Fibroblast of skin of back (primary cell): ENCODE measurements at places on chromosomes 2 and 18.

GRCh38 chr18:30361864-30362540 lies 680.5 kb downstream of the DSC3 start:
- DNase-seq, result no peak

- peak; percentile 74 for DNase-seq
Observed at GRCh38 chr18:48956356-48956755, 5.6 kb upstream of the SMAD7 start.

DNA sequence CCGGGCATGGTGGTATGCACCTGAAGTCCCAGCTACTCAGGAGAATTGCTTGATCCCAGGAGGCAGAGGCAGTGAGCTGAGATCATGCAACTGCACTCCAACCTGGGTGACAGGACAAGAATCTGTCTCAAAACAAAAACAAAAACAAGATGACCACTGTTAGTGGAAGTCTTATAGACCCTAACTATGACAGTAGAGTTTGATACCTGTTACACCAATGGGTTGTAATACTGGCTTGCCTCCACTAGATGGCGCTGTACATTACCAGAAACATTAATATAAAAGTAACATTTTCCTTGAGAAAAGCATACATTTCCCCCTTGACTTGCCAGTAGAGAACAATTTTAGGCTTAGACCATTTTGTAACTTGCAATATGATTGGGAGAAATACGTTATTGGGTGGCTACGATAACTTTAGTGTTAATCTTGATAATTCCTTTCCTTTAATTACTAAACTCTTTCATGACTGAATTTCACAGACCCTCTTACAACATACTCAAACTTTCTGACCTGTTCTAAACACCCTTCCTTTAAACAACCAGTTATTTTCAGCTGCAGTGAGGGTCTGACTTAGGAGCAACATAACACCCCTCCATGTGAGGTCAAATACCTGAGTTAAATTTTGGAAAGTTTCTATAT lies 19.5 kb downstream of the SLC25A52 start:
- DNase-seq, result peak; percentile 33

- no peak for DNase-seq
Observed at GRCh38 chr18:47750889-47751423, 179.5 kb downstream of the SMAD2 start.

- DNase-seq, result no peak
Observed at GRCh38 chr18:25231327-25231691, 120.7 kb downstream of the ZNF521 start.

DNA sequence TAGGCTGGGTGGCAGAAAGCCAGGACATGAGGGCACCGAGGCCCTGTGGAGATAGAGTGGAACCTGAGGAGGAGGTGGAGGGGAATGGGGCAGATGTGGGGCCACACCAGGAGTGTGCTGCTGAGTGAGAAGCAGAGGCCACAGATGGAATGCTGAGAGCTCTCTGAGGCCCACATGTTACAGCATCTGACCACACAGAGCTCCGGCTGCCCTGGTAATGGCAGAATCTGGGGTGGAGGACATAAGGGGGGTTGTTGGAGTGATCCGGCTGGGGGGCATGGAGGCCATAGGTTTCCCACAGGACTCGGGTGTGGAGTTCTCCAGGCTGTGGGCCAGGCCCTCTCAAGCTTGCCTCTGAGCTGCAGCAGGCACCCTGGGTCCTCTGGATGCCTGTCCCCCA lies 3.8 kb downstream of the MZT2B start:
- DNase-seq, result no peak

GRCh38 chr2:199470672-199471442 lies 13.1 kb upstream of the SATB2 start:
- no peak for DNase-seq

DNA sequence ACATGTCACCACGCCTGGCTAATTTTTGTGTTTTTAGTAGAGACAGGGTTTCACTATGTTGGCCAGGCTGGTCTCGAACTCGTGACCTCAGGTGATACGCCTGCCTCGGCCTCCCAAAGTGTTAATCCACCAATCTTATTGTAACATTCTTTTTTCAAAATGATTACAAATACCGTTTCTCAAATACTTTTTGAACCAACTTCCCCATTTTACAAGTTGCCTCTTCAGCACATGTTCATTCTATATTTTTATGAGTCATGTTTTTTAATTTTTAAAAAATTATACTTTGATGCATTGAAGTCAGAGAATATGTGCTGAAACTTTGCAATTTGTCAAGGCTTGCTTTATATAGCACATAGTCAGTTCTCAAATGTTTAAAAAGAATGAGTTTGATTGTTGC lies 58.2 kb downstream of the QPCT start:
- no peak for DNase-seq

DNA sequence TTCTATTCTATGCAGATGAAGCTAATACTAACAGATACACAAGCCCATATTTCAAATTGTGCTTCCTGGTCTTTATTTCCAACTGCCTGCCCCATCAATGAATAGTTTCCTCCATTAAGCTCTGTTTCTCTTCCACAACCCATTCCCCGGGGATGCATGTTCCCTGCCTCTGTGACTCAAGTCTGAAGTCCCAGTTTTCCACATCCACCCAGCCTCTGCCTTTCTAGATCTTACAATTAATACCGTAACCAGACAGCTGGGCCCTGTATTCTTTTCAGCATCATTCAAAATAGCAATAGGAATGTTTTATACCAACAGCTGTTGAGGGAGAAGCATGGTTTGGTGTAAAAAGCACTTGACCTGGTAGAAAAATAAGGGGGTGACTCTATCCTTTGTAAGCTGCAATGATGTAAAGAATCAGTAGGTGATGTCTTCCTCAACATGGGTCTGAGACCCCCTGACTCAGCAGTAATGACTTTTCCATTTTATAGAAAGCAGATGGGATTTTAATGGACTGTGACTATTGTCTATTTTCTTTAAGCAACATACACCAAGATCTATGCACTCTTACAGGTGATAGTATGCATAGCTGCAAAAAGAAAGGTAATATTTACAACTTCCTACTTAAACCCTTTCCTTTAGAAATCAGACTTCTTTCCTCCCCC lies 46.1 kb upstream of the DAPL1 start:
- DNase-seq, result no peak

DNA sequence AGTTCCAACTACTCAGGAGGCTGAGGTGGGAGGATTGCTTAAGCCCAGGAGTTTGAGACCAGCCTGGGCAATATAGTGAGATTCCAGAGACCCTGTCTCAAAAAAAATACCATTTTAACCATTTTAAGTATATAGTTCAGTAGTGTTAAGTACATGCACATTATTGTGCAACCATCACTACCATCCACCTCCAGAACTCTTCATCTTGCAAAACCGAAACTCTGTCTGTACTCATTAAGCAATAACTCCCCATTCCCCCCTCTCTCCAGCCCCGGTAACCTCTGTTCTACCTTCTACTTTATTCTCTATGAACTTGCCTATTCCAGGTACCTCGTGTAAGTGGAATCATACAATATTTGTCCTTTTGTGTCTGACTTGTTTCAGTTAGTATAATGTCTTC lies 86.4 kb downstream of the GFPT1 start:
- no peak for DNase-seq

DNA sequence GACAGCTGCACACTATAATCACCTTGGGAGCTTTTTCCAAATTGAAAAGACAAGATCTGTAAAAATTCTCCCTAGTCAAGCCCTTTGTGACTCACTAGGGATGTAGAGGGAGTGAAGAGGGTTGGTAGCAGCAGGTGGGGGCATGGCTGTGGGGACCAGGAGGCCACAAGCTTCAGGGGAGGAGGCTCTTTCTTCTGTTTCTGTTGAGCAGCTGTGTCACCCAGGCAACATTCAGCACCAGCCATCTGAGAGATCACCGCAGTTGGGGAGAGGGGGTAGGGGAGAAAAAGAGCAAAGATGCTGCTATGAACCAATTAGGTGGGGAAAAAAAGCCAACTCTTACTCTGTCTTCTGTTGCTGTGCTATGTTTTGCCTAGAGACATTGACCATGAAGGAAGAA lies 352.3 kb upstream of the MEIS1 start:
- DNase-seq, result no peak

GRCh38 chr18:79117385-79117784 lies 48.2 kb downstream of the ATP9B start:
- no peak for DNase-seq

DNA sequence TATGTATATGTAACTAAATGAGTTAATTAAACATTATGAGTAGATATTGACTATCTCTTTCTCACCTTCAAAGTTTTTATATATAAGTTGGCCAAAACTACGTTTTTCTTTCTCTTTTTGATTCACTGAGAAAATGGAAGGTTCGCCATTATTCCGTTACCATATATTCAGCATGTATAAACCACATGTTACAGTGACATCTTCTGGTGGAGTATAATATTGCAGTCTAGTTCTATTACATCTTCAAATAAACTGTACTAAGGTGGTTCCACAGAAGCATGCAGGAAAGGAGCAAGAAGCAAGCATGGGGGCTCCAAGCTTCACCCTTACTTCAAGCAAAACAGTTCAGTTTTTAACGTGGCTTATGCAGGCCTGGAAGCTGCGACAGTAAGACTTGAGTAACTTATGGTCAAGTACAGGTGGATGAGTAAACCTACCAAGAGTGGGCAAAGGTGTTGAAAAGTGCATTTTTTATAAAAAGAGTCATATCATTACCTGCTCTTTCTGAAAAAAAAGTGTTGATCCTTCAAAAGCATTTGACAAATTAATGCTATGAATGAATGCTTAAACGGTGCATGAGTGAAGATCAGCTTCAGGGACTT lies 129.8 kb upstream of the RAB6C start:
- peak; percentile 70 for DNase-seq

DNA sequence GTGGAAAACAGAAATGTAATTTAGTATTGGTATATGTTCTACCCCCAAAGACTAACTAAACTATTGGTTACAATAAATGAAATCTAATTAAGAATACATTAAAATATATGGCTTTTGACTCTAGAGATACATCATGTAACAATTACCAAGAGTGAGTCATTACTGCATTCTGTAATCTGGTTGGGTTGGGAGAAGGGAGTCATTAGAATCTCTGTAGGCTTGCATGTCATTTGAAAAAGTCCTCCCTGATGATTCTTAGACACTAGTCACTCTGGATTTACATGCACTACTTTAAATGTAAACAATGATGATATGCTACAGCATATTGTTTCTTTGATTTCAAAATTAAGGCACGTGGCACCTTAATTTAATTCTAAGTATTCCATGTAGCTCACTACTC lies 293.4 kb upstream of the CHST9 start:
- no peak for DNase-seq

- DNase-seq, result no peak
Observed at GRCh38 chr2:20574423-20574911, 76.4 kb downstream of the HS1BP3 start.

DNA sequence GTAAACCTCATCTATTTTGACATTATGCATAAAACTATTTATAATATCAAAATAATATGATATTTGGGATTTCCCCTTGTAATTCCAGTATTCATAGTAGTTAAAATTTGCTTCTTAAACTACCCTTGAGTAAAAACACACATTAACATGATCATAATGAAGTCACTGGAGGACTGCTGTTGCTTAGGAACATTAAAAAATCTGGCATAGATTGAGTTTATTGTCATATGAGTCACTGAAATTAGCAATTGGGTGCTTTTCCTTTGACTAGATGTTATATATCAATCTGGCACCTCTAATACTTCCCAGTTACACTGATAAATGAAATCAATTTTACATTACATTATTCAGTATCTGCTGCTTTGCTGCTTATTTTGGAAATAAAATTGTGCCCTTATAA lies 57.0 kb upstream of the ZC3H15 start:
- no peak for DNase-seq

GRCh38 chr2:230714136-230714480 lies 1.5 kb downstream of the CAB39 start:
- DNase-seq, result peak; percentile 84

DNA sequence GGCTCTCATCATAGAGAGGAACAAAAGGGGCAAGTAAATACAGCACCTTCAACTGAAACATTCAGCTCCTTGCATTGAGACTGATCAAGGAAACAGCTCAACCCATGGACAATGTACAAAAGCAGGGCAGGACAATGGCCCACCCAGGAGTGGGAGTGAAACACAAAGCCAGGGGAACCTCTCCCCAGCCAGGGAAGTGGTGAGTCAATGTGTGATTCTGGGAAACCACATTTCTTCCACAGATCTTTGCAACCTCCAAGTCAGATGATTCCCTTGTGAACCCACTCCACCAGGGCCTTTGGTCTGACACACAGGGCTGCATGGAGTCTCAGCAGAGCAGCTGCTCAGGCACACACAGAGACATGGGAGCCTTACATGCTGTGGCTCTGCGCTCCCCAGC lies 294.5 kb downstream of the NR4A2 start:
- DNase-seq, result no peak

DNA sequence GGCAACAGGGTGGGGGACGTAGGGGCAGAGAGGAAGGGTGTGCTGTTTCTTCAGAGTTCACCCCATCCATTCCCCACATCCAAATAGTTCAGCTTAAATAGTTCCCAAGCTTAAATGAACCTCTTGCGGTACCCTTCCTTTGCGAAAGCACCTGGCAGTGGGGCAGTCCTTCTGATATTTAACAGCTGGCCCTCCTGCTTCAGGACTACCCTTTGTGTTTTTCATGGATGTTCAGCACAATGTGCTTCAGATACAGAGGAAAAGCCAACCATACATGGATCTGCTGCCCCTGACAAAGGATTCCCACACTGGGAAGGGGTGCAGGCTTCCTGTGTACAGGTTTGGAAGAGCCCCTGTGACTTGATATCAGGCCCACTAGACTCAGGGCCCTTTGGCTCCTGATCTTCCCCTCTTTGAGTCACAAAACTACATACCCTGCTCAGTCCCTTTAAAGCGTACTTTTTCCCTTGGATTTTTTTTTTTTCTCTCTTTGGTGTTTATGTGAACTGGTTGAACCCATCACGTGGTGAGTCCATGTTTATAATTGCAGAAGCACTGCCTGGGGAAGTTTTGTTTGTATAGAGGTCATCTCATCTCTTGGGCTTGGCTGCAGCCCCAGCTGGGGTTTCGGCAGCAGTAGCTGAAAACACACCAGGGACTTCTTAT lies 45.3 kb upstream of the IGFBP5 start:
- no peak for DNase-seq

- no peak for DNase-seq
Observed at GRCh38 chr2:19714926-19715325, 186.9 kb downstream of the TTC32 start.

GRCh38 chr2:219018286-219018685 lies 23.0 kb downstream of the CFAP65 start:
- no peak for DNase-seq

- DNase-seq, result no peak
Observed at GRCh38 chr18:58723810-58724602, 52.7 kb downstream of the MALT1 start.

- DNase-seq, result no peak
Observed at GRCh38 chr2:25639131-25639530, 34.2 kb downstream of the DTNB start.
